ENCODE measurements at places on chromosomes 6 and 20. TPM values are rescaled to one million over a fixed set of nuclear protein-coding genes. Genes with fewer than 3 reads are reported as not detected.

- no peak for DNase-seq
Observed at GRCh38 chr6:11953641-11954040, 58.5 kb upstream of the HIVEP1 start.

- no peak for DNase-seq
Observed at GRCh38 chr6:97023982-97024381, 99.5 kb downstream of the KLHL32 start.

DNA sequence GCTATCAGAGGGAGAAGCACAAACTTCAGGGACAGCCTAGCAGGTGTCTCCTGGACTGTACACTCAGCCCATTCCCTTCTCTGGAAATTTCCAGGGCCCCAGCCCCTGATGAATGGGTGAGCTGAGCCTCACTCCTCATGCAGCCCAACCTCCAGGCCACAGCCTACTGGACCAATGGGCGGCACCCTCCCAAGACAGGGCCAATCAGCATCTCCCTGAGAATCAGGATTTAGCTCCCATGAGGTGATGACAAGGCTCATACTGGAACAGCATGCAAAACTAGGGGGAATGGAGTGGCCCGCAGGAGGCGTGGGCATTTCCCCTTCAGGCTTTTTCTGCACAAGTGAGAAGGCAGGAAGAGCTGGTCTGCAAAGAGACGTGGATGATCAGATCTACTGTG, 29.0 kb downstream of the NFATC2 start:
- DNase-seq: no peak

DNA sequence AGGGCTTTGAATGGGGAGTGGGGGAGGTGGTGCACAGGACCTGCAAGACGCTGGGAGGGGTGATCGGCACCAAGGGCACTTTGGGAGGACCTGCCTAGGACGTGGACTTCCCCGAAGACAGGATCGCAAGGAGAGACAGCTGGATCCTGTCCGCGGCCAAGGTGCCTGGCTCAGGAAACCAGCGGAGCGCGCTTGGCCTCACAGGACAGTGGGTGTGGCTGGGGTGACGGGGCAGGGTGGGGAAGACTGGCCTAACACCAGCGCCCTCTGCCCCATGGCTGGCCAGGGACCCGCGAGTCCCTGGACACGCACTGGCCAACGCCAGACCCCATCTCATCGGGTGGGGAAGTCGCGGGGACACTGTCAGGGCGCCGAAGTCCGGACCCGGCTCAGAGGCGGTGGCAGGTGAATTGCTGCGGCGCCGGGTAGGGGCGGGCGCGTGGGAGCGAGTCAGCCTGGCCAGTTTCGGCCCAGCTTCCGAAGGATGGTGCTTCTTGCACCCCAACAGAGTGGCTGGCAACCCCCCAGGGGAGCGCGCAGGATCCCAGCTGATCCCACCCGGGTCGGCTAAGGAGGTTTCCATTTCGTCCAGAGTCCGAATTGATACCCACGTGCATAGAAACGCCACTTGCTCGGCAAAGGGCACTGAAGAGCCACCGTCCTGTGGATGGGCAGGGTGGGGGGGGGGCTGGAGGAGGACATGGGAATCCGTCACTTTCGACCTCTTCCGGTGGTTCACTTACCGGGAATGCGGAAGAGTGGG, 785 bp upstream of the THBD start:
- DNase-seq: no peak

- DNase-seq: no peak
Observed at GRCh38 chr20:62732031-62732760, 23.6 kb downstream of the NTSR1 start.

- DNase-seq: no peak
Observed at GRCh38 chr6:92376691-92377090, 1042.7 kb downstream of the EPHA7 start.

DNA sequence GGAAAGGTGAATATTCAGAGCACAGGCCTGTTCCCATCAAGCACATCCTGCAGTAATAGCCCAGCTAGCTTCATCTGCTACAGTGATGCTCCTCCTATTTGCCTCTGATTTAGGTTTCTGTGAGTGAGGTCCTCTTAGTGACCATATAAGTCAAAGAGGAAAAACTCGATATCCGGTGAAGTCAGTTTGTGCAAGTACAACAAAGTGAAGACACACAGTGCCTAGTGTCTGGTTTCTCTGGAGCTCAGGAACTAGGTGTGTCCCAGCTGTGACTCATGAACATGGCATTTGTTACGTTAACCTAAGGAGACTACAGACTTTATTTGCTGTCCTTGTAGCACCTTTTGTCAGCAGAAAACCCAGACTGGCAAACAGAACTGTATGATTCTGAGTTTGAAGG, 33.9 kb downstream of the EDN1 start:
- peak; percentile 88 for DNase-seq

The KIAA1755 gene
- 10.8 TPM for total RNA-seq

The RAD21L1 gene
- total RNA-seq: 3.0 TPM

GRCh38 chr6:159279790-159280277, 110.6 kb downstream of the FNDC1 start:
- no peak for DNase-seq

DNA sequence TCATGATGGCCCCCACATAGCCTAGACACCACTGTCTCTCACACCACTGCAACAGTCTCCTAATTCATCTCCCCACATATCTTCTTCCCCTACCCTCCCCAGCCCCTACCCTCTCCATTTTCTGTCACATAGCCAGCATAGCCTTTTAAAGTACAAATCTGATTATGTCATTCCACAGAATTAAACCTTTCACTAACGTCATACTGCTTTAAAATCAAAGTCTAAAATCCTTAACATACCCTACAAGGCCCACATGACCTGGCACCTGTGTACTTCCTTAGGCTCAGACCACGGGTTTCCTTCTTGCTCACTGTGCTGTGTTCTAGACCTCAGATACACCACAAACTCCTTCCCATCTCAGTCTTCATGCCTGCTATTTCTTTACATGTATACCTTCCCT, 5.9 kb downstream of the OSTM1 start:
- DNase-seq: no peak

GRCh38 chr6:72724545-72724944, 102.7 kb downstream of the KCNQ5 start:
- no peak for DNase-seq

GRCh38 chr6:71127374-71127773, 161.2 kb upstream of the OGFRL1 start:
- DNase-seq: no peak

All from prostate gland (tissue), 2 donors.